ENCODE measurements at places on chromosomes 6 and 20. TPM values are rescaled to one million over a fixed set of nuclear protein-coding genes. Genes with fewer than 3 reads are reported as not detected.

Gene GLYATL3
- total RNA-seq: not detected

Gene EYS
- 0.11 TPM for total RNA-seq

Gene DLL1
- 0.37 TPM for total RNA-seq

Gene SLC32A1
- not detected for total RNA-seq

Gene TMEM244
- total RNA-seq: not detected

Gene RPRD1B
- total RNA-seq: 28.3 TPM

Gene GFRA4
- not detected for total RNA-seq

Gene BEND6
- total RNA-seq: 1.1 TPM

Gene DLK2
- 9.0 TPM for total RNA-seq

Gene NTSR1
- 0.05 TPM for total RNA-seq

Gene B3GAT2
- not detected for total RNA-seq

Gene WFDC11
- total RNA-seq: not detected

Gene KHDC1
- total RNA-seq: 3.9 TPM

Gene GRIK2
- total RNA-seq: 0.46 TPM

Measured in A549 treated with AZD2906 at 1 μM for 4 hours (cell line).